ENCODE measurements at places on chromosomes 16 and 17.

- no peak for DNase-seq
These were observed 489.9 kb upstream of the CDH5 start for GRCh38 chr16:65876624-65877023.

DNA sequence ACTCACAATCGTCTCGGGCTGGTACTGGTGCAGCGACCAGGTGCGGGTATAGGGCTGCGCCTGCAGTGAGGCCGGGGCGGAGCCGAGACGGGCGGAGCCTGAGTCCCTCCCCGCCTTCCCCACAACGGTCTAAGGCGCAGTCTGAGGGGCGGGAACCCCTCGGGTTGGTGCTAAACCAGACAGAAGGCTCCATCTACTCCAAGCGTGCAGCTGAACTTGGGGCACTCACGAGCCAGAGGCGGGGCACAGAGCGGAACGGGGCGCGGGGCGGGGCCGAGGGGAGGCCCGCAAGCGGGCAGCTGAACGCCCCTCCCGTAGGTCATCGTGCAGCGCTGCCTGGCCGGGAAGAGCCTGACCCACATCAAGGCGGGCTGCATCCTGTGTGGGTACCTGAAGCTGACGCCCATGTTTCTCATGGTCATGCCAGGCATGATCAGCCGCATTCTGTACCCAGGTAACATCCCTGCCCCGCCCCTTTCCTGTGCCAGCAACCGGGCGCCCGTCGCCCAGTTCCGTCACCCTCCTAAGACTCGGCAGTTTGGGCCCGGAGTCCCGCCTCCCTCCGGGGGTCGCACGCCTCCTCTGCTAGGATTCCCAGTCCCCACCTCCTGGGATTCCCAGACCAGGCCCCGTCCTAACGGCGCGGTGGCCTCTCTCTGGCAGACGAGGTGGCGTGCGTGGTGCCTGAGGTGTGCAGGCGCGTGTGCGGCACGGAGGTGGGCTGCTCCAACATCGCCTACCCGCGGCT is 5.0 kb downstream of the SLC5A2 start:
- peak; percentile 50 for DNase-seq

DNA sequence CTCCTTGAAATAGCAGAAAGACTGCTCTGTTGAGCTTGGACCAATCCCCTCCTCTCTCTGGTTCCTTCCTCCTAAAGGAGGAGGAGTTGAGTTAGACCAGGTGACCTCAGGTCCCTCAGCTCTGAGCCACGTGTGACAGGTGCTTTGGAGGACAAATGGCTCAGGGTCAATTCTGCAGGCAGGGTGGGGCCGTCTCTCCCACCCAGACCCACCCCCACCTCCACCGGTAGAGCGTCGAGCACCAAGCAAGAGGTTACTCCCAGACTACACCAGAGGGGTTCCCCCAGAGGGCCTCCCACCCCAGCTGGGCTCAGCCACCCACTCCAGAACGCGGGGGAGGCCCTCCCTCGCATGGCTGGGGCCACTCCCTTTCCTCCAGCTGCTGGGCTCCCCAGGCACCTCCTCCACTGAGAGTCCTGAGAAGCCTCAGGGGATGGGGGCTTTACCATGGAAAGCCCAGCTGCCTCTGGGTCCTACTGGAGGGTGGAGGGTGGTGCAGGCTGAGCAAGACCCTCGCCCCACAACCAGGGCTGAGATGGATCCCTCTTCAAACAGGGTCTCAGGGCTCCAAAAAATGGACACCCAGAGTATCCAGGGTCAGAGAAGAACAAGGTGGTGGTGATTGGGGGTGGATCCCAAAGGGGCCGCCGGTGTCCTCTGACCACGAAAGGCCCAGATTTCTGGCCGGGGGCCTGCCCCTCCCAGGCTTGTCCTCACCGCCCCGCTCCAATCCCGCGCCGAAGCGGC is 7.6 kb downstream of the MYO1C start:
- DNase-seq, result peak; percentile 31

- no peak for DNase-seq
These were observed 9.2 kb downstream of the PAFAH1B1 start for GRCh38 chr17:2602597-2603017.

- no peak for DNase-seq
These were observed 2.7 kb downstream of the ZZEF1 start for GRCh38 chr17:4140125-4140524.

Measured in activated T-helper 2 cell treated with anti-CD3 and anti-CD28 coated beads, Interferon-gamma antibody, Interleukin-2, Interleukin-4, amounts not matched to agents 10 μg/mL and 5 μg/mL and 100 μg/mL, durations not matched to agents 14 hours and 24 hours and 36 hours (primary cell).